ENCODE measurements at places on chromosomes 5 and 9.
A peak's percentile ranks its signal among the peaks of the same experiment; 100 is the strongest.

DNA sequence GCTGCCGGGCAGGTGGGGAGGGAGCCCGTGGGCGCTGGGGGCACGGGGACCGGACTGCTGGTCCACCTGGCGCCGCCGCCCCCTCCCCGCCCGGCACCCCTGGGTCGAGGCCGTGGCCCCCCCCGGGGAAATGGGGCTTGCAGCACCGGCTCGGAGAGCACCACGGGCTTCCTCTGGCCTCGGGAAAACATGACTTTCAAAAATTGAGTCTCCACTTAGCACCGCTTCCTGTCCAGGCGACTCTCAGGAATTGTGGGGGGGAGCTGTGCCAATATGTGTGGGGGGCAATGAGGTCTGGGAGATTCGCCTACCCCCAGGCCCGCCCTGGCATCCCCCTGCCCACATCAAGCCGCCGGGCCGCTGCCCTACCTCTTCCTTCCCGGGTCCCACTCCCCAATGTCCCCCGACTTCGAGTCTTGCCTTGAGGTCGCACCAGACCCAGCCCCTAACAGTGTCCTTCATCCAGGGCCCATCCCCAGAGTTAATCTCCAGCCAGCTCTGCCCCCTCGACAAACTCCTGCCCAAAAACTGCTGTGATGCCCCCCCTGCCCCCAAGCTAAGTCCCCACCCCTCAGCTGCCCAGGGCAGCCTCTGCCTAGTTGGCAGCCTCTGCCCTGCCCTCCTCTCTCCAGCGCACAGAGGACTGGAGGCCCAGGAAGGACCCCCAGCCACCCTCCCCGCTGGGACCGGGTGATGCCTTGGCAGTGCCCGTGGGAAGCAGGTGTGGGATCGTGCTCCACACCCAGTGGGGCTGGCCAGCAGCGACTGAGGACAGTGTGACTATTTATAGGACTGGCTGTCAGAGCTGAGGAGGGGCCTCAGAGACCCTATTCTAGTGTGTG lies 3.9 kb downstream of the EGFL7 start:
- no peak for DNase-seq

GRCh38 chr5:83689881-83690280 lies 30.8 kb downstream of the HAPLN1 start:
- no peak for DNase-seq

GRCh38 chr9:98806394-98807035 lies 955 bp upstream of the GALNT12 start:
- peak; percentile 67 for DNase-seq

GRCh38 chr9:121280715-121281613 lies 13.0 kb downstream of the GSN start:
- DNase-seq, result no peak

GRCh38 chr5:50881407-50881806 lies 215.0 kb downstream of the PARP8 start:
- no peak for DNase-seq

DNA sequence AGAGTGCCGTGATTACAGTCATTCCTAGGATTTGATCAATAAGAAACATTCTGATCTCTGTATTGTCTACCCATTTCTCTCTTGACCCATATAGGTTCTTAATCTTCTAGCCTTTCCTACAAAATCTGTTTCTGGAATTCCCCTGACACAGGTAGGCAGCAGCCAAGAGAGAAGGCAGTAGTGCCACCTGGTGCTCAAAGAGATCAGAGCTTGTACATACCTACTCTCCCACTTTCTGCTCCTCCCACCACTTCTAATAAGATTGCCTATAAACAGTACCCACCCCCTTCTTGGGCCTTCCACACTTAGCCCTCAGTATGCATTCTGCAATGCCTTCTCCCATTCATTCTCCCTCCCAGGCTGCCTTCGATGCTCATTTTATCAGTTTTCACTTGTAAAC lies 117.4 kb upstream of the RORB start:
- no peak for DNase-seq

DNA sequence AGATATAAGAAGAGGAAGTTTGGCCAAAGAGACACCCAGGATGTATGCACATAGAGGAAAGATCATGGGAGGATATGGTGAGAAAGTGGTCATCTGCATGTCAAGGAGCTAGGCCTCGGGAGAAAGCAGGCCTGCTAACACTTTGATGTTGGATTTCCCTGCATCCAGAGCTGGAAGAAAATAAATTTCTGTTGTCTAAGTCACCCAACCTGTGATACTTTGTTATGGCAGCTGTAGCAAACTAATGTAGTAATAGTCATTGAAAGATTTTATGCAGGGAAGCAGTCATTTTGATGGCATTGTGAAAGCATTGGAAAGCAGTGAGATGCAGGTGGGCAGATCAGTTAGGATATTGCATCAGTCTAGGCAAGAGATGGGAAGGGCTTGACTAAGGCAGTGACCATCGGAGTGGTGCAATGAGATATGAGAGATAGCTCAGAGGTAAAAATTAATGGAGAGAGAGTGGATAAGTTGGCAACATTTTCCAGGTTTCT lies 24.5 kb upstream of the FOCAD start:
- DNase-seq, result no peak

- peak; percentile 32 for DNase-seq
Observed at GRCh38 chr9:84750152-84750865, 80.8 kb downstream of the NTRK2 start.

DNA sequence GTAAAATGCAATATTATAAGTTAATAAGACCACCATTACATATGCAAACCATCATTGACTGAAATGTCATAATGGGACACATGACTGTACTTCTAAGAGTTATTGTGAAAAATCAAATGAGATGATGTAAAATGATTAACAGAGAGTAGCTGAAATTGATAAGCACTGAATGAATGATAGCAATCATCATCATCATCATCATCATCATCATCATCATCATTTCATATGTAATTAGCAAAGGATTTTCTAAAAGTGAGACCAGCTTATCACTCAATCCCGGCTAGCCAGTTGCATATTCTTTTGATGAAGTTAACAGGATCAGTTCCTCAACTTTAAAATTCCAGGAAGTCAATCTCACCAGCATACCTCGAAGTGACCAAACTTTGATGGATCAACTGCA lies 650.3 kb upstream of the KLF4 start:
- no peak for DNase-seq

GRCh38 chr5:16924206-16924605 lies 11.9 kb downstream of the MYO10 start:
- no peak for DNase-seq

GRCh38 chr9:117511852-117512481 lies 97.1 kb upstream of the ASTN2 start:
- no peak for DNase-seq

GRCh38 chr5:137141779-137142178 lies 357.3 kb downstream of the SPOCK1 start:
- DNase-seq, result no peak

GRCh38 chr5:154482528-154483449 lies 4.8 kb upstream of the HAND1 start:
- peak; percentile 79 for DNase-seq

DNA sequence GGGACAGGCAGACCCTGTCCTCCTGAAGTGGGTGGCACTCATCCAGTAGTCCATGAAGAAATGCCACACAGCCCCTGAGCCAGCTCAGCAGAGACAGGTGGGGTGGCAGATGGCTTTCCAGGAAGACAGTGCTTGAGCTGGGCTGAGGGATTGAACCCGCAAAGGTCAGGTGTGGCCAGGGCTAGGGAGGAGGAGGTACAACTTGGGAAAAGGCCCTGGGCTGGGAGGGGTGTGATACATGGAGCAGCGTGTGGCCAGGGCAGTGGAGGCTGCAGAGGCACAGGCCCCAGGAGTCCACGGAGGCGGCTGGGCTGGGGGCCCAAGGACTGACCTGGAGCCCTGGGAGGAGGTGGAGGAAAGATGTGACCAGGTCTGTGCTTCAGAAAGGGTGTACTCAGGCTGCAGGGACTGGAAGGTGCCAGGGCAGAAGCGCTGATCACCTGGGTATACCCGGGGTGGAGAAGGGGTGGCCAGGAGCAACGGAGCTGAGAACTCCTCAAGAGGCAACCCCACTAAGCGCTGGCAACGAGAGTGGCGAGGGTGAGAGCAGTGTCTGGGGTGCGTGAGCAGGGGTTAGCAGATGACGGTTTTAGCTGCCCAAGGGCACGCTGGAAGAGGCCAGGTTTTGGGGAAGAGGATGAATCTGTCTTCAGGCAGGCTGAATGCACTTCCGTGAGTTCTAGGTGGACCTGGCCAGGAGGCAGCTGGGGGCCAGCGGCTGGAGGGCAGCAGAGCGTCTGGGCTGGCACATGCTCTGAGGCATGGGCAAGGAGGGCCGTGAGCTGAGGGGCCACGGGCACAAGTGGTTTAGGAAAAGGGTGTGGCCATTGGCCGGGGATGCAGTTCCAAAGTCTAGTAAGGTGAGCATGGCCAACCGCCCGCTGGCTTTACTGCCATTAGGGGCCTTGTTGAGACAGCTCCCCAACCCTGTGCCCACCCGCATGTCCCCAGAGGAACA lies 3.9 kb upstream of the RABL6 start:
- DNase-seq, result no peak

DNA sequence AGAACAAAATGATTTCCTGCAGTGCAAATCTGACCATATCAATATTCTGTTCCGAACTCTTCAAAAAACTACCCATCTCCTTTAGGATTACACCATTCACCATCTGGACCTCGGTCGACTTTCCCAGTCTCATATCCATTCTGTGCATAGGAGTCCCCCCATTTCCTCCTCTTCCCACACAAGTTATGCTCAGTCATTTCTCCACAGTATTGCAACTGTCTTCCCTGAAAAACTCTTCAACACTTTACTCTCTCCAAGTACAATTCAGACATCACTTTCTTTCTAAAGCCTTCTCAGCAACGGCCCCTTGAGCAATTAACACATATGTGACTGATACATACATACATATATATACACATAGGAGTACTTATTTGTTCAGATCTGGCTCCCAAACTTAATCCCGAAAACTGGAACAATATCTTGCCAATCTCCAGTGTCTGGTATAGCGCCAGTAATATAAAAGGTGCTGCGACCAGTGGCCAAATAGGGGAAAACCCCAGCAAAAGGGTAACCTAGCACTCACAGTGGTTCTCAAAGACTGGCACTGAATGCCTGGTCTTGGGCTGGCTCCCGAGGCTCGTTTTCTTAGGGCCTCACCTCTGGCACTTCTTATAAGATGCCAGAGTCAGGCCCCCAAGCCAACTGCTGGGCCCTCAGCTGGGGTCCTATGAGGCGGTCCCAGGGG lies 629 bp downstream of the ZBTB26 start:
- DNase-seq, result no peak

- no peak for DNase-seq
Observed at GRCh38 chr5:134577022-134577795, 51.7 kb downstream of the JADE2 start.

Measured in lower leg skin (tissue), 4 donors.